Activated CD4-positive, alpha-beta T cell treated with anti-CD3 and anti-CD28 coated beads for 36 hours (primary cell): ENCODE measurements at places on chromosomes 4 and X. TPM values are rescaled to one million over a fixed set of nuclear protein-coding genes. Genes with fewer than 3 reads are reported as not detected.

DNA sequence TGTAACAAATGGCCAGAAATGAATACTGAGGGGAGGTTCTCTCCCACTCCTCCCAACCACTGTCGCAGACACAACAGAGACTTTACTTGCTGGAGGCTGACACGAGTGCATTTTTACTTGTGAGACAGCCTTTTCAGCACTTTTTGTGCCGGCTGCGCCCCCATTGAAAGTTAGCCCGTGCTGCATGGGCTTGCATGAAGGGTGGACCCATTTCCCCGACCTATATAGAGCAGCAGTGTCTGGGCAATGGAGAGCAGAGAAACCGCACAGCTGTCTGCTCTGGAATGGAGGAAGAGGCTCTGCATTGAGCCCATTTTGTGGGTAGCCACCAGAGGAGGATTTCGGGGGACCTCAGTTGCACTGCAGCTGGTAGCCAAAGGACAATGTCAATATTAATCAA lies 208.8 kb downstream of the UGT8 start:
- H3K36me3 ChIP-seq: no peaks in the 10 kb centered on the region
- H3K27ac ChIP-seq: no peak overlapping the region
- H3K27me3 ChIP-seq: peaks cover 8% of the 10 kb centered on the region
- no peak overlapping the region for H3K4me3 ChIP-seq
- no peaks in the 10 kb centered on the region for H3K4me1 ChIP-seq

DNA sequence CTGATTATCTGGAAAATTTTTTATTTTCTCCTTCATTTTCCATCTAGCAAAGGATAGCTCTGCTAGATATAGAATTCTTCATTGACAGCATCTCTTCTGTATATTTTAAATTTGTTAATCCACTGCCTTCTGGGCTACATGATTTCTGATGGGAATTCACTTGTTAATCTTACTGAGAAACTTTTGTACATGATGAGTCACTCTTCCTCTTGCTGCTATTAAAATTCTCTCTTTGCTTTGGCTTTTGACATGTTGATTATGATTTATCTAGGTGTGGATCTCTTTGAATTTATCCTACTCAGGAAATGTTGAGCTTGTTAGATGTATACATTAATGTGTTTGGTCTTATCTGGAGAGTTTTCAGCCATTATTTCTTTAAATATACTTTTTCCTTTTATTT lies 27.5 kb downstream of the OR13H1 start:
- H3K4me3 ChIP-seq: no peak overlapping the region
- DNase-seq: no peak
- no peak overlapping the region for H3K27ac ChIP-seq
- no peaks in the 10 kb centered on the region for H3K4me1 ChIP-seq
- H3K27me3 ChIP-seq: peaks cover 7% of the 10 kb centered on the region

GRCh38 chr4:120858776-120859175 lies 63.8 kb downstream of the PRDM5 start:
- H3K27me3 ChIP-seq: peaks cover 10% of the 10 kb centered on the region
- no peak overlapping the region for H3K27ac ChIP-seq
- no peak overlapping the region for H3K4me3 ChIP-seq

- no peaks in the 10 kb centered on the region for H3K36me3 ChIP-seq
- H3K27me3 ChIP-seq: no peaks in the 10 kb centered on the region
- no peak overlapping the region for H3K4me3 ChIP-seq
- no peak overlapping the region for H3K27ac ChIP-seq
- no peaks in the 10 kb centered on the region for H3K4me1 ChIP-seq
These were observed 145.0 kb upstream of the DGKK start for GRCh38 chrX:50615570-50616158.

- no peaks in the 10 kb centered on the region for H3K27me3 ChIP-seq
- H3K4me1 ChIP-seq: peaks cover 23% of the 10 kb centered on the region
- peaks cover 60% of the 10 kb centered on the region for H3K36me3 ChIP-seq
These were observed 30.8 kb downstream of the MRPL1 start for GRCh38 chr4:77893451-77893850.

DNA sequence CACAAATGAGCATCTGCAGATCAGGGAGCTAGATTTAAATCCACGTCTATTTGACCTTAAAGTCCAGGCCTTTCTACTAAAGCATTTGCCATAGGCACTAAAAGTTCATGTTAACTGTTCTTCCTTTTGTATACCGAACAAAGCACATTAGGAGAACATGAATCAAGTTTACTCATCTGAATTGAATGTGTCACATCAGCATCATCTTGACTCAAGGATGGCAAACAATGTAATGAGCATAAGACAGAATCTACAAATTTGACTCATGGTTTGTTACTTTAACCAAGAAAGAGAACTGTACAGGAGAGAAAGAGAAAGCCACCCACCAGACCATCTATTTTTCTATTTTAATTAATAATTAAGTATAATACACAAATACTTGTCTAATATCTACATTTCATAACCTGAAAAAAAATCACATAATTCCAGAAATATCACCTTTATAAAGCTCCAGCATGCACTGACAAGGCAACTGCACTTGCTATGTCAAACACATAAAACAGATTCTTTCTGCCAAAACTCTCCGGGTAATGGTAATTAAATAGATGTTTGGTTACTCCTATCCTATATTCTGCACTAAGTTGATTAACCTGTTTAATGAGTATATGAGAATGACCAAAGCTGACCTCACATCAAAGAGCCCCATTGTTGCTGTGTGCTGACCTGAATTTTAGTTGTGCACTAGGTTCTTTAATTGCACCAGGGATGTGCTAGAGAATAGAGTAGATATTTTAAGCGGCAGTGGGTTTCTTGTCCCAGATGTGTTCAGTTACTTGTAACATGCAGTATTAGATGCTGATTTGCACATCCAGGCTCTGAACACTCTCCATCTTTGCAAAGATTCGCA lies 42.5 kb upstream of the LEF1 start:
- DNase-seq: no peak
- peak overlapping the region; percentile 40 for H3K27ac ChIP-seq
- peaks cover 38% of the 10 kb centered on the region for H3K4me1 ChIP-seq
- H3K27me3 ChIP-seq: no peaks in the 10 kb centered on the region
- peaks cover 3% of the 10 kb centered on the region for H3K36me3 ChIP-seq

- peaks cover 19% of the 10 kb centered on the region for H3K4me1 ChIP-seq
- no peak overlapping the region for H3K27ac ChIP-seq
- no peaks in the 10 kb centered on the region for H3K27me3 ChIP-seq
- no peaks in the 10 kb centered on the region for H3K36me3 ChIP-seq
- H3K4me3 ChIP-seq: no peak overlapping the region
These were observed 55.2 kb upstream of the HGFAC start for GRCh38 chr4:3386526-3386925.

GRCh38 chr4:154205471-154205870 lies 286.1 kb downstream of the DCHS2 start:
- H3K36me3 ChIP-seq: no peaks in the 10 kb centered on the region
- no peak overlapping the region for H3K27ac ChIP-seq
- no peaks in the 10 kb centered on the region for H3K4me1 ChIP-seq
- H3K4me3 ChIP-seq: no peak overlapping the region

DNA sequence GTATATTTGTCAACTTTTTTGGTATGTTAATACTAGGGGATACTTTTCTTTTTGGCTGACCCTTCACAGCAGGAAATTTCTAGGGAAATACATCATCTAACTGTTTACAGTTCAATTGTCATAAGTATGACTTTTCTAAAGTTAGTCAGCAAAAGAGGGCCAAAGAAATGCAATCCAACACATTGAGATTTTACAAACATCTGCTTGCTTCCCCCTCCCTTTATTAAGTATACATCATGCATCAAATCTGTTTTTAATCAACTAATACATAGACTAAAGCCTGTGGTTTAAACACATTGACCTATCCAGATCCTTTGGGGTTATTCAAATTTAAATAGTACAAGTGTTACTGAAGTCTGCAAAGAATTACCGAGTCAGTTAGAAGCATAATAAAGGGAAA lies 93.9 kb downstream of the MID1 start:
- no peaks in the 10 kb centered on the region for H3K36me3 ChIP-seq
- H3K4me1 ChIP-seq: no peaks in the 10 kb centered on the region
- no peaks in the 10 kb centered on the region for H3K27me3 ChIP-seq
- no peak overlapping the region for H3K27ac ChIP-seq
- no peak overlapping the region for H3K4me3 ChIP-seq

GRCh38 chr4:47505666-47506065 lies 20.6 kb downstream of the ATP10D start:
- DNase-seq: no peak
- H3K4me3 ChIP-seq: no peak overlapping the region
- H3K36me3 ChIP-seq: no peaks in the 10 kb centered on the region
- H3K4me1 ChIP-seq: peaks cover 4% of the 10 kb centered on the region

DNA sequence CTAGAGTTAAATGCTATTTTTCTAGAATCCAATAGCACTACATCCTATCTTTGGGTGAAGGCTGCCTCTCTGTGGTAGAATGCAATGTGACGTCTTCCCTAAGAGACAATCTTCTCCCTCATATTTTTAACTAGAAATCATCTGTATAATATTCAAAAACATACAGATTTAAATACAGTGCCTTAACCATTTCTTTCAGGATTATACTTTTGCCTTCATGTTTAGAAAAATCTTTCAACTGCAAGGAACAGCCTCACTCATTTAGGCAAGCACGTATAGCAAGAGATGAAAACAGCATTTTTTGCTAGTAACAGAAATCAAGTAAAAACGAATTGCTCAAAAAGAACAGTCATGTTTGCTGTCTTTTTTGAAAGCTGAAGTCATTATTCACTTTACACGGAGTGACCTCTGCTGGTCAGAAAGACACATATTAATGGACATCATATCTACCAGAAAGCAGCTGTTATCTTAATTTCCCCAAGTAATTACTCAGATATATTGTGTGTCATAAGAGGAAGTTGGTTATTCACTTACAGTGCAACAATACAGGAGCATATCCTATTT lies 422.3 kb downstream of the STPG2 start:
- no peaks in the 10 kb centered on the region for H3K36me3 ChIP-seq
- no peaks in the 10 kb centered on the region for H3K4me1 ChIP-seq
- H3K4me3 ChIP-seq: no peak overlapping the region
- H3K27ac ChIP-seq: no peak overlapping the region
- no peak for DNase-seq
- H3K27me3 ChIP-seq: no peaks in the 10 kb centered on the region

GRCh38 chrX:115419069-115419468 lies 129.6 kb downstream of the LUZP4 start:
- no peaks in the 10 kb centered on the region for H3K4me1 ChIP-seq
- no peak overlapping the region for H3K27ac ChIP-seq
- DNase-seq: no peak
- no peaks in the 10 kb centered on the region for H3K36me3 ChIP-seq

DNA sequence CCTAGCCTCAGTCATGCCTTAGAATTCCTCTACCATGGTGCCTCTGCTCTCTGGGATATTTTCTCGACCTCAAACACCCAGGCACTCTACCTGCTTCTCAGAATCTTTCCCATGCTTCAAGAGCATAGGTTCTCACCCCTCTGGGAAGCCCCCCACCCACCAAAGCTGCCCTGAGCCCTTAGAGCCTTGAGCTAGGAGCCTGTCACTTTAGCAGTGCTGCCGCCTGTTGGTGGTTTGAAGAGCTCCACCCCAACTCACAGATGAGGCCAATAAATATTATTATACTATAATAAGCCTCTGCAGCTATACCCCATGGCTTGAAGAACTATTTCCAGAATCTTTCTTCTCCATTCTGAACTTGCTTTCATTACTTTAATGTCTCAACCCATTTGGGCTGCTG lies 109.7 kb downstream of the RTL5 start:
- H3K27ac ChIP-seq: no peak overlapping the region
- DNase-seq: peak; percentile 40
- no peaks in the 10 kb centered on the region for H3K36me3 ChIP-seq
- H3K27me3 ChIP-seq: peaks cover 2% of the 10 kb centered on the region

GRCh38 chr4:76654791-76655190 lies 219.8 kb downstream of the SHROOM3 start:
- no peaks in the 10 kb centered on the region for H3K36me3 ChIP-seq
- peaks cover 1% of the 10 kb centered on the region for H3K27me3 ChIP-seq
- no peak overlapping the region for H3K27ac ChIP-seq
- no peak overlapping the region for H3K4me3 ChIP-seq
- H3K4me1 ChIP-seq: peaks cover 4% of the 10 kb centered on the region

- H3K27me3 ChIP-seq: peaks cover 6% of the 10 kb centered on the region
- no peak overlapping the region for H3K27ac ChIP-seq
- no peak for DNase-seq
- H3K36me3 ChIP-seq: no peaks in the 10 kb centered on the region
These were observed 94.6 kb downstream of the PPP2R2C start for GRCh38 chr4:6377626-6378492.

- H3K36me3 ChIP-seq: no peaks in the 10 kb centered on the region
- H3K27me3 ChIP-seq: no peaks in the 10 kb centered on the region
- H3K4me3 ChIP-seq: no peak overlapping the region
- H3K4me1 ChIP-seq: no peaks in the 10 kb centered on the region
These were observed 154.7 kb upstream of the BOD1L1 start for GRCh38 chr4:13782231-13782630.

GRCh38 chrX:38882894-38883626 lies 81.8 kb downstream of the MID1IP1 start:
- H3K4me1 ChIP-seq: peaks cover 18% of the 10 kb centered on the region
- no peak overlapping the region for H3K4me3 ChIP-seq

- H3K36me3 ChIP-seq: no peaks in the 10 kb centered on the region
- no peak overlapping the region for H3K27ac ChIP-seq
- H3K27me3 ChIP-seq: peaks cover 2% of the 10 kb centered on the region
- no peaks in the 10 kb centered on the region for H3K4me1 ChIP-seq
- no peak overlapping the region for H3K4me3 ChIP-seq
- DNase-seq: no peak
These were observed 36.8 kb downstream of the ANK2 start for GRCh38 chr4:113086172-113086695.

The CFP gene
- 4.7 TPM for total RNA-seq

The RHOXF1 gene
- not detected for total RNA-seq

The CFAP99 gene
- 0.05 TPM for total RNA-seq

The ALAS2 gene
- total RNA-seq: not detected
